ENCODE measurements at places on chromosomes 4 and X. TPM values are rescaled to one million over a fixed set of nuclear protein-coding genes. Genes with fewer than 3 reads are reported as not detected.

The RAB40A gene
- 0.17 TPM for total RNA-seq

GRCh38 chrX:130197464-130197863 is 25.7 kb downstream of the RAB33A start:
- H3K27me3 ChIP-seq = peaks cover 13% of the 10 kb centered on the region
- no peak for DNase-seq
- H3K36me3 ChIP-seq = no peaks in the 10 kb centered on the region
- no peaks in the 10 kb centered on the region for H3K4me1 ChIP-seq
- H3K27ac ChIP-seq = no peak overlapping the region
- H3K4me3 ChIP-seq = no peak overlapping the region

GRCh38 chr4:140703463-140703862 is 52.7 kb downstream of the TBC1D9 start:
- DNase-seq = no peak
- no peak overlapping the region for H3K27ac ChIP-seq
- H3K4me3 ChIP-seq = no peak overlapping the region
- H3K4me1 ChIP-seq = peaks cover 19% of the 10 kb centered on the region
- H3K36me3 ChIP-seq = peaks cover 29% of the 10 kb centered on the region
- no peaks in the 10 kb centered on the region for H3K27me3 ChIP-seq

DNA sequence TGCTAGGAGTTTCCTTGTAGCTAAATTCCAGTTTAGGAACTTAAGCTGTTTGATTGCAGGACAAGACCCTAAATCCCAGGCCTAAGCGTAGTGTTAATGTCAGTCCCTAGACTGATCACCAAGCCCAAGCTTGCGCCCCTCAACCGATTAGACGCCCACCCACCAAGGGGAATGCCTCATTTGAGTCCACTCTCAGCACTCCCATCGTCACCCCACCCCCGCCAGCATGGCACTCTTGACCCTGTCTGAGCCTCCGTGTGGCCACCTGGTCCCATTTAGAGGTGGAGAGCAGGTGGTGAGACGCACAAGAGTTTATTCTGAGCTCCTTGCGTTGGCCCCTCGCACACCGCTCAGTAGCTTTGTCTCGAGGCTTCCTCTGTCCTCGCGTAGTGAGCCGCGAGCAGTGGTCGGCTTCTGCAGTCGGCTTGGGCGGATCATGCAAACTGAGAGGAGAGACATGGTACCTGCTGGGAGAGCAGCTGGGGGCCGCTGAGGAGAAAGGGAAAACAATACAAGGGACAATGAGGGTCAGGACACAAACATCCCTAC is 48.5 kb upstream of the ZNF157 start:
- no peak overlapping the region for H3K27ac ChIP-seq
- no peak for DNase-seq
- H3K27me3 ChIP-seq = peaks cover 13% of the 10 kb centered on the region
- H3K4me1 ChIP-seq = no peaks in the 10 kb centered on the region

DNA sequence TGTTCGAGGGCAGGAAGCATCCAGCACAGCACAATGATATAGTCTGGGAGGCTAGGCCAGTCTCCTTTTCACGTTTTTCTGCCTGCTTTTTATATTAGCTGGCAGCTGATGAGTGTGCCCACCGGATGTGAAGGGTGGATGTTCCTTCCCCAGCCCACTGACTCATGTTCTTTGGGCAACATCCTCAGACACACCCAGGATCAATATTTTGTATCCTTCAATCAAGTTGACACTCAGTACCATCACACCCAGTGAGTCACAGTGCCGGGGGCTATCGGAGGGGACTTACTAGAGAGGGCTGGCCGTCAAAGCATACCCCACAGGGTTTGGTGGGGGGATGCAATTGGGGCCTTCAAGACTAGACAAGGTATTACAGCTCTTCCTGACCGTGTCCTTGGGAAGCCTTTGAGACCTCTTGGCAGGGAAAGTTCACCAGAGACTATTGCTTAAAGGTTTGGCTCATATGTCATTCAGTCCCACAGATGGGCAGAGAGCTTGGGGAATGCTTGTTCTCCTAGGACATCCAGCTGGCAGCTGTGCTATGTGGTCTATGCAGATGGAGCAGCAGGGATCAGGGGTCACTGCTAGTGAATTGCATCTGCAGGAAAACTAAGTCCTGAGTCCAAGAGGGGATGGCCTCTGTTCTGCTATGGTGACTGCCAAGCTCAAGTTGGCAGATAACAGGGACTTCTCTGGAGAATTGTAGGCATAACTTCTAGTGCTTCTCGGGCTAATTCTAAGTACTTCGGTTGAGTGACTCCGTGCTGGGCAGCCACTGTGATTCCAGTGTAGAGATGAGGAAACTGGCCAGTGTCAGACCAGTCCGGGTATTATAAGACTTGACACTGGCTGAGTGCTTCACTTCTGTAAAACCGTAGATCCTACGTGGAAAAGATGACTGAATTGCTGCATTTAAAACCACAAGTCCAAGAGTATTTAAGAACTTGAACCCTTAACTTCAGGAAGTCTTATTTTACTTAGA is 12.9 kb upstream of the WDR1 start:
- no peaks in the 10 kb centered on the region for H3K36me3 ChIP-seq
- no peak overlapping the region for H3K27ac ChIP-seq
- peaks cover 17% of the 10 kb centered on the region for H3K4me1 ChIP-seq
- DNase-seq = peak; percentile 44
- H3K4me3 ChIP-seq = no peak overlapping the region
- no peaks in the 10 kb centered on the region for H3K27me3 ChIP-seq

Measured in MCF 10A (cell line).